NCI-H446 (cell line): ENCODE measurements at places on chromosomes 7 and 10.

- DNase-seq = no peak
Observed at GRCh38 chr10:57786850-57787750, 480.6 kb downstream of the IPMK start.

- DNase-seq = no peak
Observed at GRCh38 chr7:51308265-51308664, 8.3 kb downstream of the COBL start.

DNA sequence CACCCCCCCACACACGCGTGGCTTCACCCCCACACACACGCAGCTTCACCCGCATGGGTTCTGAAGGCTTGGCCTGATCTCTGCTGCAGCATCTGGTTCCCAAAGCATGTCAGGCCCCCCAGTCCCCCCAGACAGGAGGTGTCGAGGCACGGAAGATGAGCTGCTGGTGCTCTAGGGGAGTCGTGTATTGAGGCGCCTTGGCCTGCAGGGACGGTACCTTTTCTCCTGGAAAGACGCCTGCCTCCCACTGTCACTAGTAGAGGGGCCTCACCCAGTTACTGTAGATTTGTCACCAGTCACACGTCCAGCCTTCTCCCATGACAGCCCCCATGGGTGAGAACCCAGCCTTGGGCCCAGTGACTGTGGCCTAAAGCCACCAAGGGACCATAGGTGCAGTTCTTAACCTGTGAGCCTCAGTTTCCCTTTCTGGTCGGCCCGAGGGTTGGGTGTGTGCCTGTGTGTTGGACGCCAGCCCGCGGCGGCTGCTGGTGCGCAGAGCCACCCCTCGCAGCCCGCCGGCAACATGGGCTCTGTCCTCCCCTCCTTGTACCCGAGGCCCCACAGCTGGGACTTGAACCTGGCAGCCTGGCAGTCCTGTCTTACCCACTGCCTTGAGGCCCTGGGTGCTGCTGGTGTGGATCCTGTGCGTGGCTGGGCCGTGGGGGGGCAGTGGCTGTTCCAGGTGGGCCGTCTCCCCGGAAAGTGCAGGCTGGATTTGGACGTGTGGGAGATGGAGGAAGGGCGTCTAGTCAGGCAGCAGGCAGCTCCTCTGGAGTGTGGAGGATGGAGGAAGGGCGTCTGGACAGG lies 81.7 kb downstream of the NKX6-2 start:
- DNase-seq = no peak

DNA sequence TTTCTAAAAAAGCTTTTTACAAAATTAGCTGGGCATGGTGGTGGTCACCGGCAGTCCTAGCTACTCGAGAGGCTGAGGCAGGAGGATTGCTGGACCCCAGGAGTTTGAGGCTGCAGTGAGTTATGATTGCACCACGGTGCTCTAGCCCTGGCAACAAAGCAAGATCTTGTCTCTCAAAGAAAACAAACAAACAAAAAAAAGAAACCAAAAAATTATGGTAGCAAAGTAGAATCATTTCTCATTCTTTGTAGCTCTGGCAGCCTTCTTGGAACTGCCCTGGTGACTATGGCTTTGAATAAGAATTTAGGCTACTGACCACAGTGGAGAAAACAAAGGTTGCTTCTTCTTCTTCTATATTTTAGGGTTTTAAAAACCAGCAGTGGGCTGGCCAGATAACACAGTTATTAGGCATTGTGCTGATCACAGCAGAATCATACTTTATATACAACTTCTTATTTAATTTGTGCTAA lies 41.9 kb upstream of the PRKAR2B start:
- DNase-seq = no peak

DNA sequence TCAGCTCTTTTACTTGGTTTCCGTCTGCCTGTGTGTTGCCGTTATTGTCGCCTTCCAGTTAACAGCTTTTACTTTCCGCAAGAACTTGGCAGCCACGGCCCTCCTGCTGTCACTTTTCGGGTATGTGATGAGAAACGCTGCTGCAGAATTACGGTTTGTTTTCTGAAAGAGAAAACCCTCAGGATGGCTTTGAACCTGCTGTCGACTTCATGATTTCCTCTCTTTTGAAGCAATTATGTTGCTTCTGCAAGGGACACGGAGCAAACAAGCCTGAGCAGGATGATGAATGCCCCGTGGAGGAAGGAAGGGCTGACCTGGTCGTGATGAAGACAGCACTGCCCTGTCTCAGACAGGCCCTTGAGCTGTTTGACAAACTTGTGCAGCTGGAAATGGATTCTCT lies 339.8 kb downstream of the ABCA13 start:
- peak; percentile 39 for DNase-seq

GRCh38 chr10:114239117-114239993 lies at the start of gene VWA2:
VWA2 (plus strand) TSS chr10:114239254; CDS start chr10:114248714, 9,460 bp downstream.
- no peak for DNase-seq

DNA sequence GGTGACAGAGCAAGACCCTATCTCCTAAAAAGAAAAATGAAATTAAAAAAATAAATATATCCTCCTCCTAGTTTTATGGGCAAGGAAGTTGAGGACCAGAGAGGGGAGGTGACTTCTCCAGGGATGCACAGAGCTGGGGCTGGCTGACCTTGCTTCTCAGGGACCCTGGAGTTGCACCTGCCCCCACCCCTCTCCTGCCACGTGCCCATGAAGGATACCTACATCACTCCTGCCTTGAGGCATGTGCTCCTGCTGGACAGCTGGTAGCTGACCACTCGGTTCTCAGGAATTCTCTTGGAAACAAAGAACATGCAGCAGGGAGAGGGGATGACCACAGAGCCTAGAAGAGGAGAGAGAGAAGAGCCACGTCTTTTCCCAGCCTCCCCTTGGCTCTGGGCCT lies 522 bp downstream of the CCL24 start:
- DNase-seq = no peak

DNA sequence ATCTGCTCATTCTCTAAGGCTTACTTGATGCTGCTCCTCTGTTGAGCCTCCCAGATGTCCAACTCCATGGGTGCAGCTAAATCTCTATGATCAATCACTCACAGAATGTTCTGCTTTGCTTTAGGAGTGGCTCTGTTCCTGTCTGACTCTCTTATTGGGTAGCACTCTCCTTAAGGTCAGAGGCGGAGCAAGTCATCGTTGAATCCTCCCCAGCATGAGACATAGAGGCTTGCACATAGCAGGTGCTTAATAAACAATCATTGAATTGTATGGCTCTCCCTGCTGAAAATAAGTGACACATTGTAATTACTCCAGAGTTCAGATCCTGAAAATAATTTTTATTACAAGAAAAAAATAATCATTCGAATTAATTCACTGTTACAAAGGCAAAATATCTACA lies 69.7 kb downstream of the NPS start:
- DNase-seq = no peak

DNA sequence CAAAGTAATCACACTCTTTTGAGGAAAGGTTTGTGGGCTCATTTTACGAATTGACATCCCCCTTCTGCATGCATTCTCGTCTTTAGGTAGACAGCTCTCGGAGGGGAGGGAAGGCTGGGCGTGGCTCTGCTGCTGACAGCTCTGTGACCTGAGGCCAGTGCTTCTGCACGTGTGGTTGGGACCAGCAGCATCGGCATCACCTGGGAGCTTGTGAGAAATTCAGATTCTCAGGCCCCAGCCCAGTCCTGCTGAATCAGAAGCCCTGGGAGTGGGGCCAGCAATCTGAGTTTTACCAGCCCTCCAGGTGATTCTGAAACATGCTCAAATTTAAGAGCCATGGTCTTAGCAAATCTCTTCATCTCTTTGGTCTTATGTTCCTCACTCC lies 89.4 kb downstream of the JCAD start:
- DNase-seq = no peak

DNA sequence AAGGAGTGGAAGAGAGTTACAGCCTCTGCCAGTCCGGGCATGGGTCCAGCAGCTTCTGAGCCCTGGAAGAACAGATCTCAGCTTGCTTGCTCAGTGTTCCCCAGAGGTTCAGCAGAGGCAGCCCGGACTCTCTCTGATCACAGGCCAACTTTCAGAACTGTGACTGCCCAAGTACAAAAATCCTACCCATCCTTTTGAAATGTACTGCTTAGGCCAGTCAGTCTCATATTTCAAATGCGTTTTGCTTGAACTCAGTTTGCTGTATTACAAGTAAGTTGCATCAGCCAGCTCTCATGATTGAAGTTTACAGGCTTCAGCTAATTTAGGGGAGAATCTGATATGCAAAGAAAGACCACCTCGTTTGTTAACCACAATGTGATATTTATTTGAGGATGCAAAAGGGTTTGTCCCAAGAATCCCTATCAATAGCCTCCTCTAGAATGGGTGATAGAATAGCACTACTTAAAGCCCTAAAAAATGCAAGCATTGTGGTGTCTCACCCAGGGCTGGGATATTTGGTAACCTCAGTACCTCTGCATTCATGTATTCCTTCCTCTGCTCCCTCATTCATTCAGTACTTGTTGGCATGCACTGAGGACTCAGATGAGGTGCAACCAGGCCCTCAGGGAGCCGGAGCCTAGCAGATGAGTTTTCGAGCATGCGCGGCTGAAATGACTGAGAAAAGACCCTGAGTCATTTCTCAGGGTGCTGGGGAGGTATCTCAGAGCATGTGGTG lies 7.0 kb downstream of the AIMP2 start:
- peak; percentile 85 for DNase-seq

- no peak for DNase-seq
Observed at GRCh38 chr7:155262031-155262430, 35.6 kb upstream of the INSIG1 start.

DNA sequence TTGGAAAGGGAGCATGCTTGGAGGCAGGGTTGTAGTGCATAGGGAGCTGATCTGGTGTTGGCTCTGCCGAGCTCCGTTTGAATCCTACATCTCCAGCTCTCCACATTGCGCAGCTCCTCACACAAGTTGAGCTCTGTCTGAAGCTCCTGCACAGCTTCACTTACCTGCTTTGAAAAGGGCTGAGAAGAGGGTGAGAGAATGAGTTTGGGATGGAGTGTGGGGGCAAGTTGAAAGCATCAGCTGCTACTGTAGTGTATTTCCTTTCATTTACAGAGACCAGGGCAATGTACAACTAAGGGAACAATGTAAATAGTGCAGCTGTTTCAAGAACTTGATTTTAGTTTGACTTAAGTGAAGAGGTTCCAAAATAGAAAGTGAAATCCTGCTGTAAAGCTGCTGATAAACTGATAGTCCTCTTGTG lies 88.5 kb downstream of the VTI1A start:
- DNase-seq = no peak

GRCh38 chr7:81025360-81025759 lies 106.5 kb upstream of the SEMA3C start:
- DNase-seq = no peak

- no peak for DNase-seq
Observed at GRCh38 chr10:123096452-123096851, 39.3 kb upstream of the HMX3 start.

- DNase-seq = no peak
Observed at GRCh38 chr10:108789336-108789735, 1134.0 kb downstream of the XPNPEP1 start.

- DNase-seq = no peak
Observed at GRCh38 chr10:118521415-118522117, 73.9 kb downstream of the PRLHR start.

DNA sequence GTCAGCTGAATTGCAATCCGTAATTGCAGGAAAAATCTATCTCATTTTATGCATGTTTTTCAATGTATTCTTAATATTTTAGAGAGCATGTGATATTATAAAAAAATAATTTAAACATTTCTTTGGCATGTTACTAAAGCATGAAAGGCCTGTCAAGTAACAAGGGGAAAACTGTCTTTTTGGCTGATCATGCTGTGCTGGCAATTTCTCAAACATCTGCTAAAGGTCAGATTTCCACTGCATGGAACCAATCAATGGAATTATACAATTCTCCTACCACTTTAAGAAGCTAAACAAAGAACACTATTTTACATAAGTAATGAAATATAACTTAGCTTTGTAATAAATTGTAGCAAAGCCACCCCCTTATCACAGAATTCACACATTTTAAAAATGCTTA lies 49.4 kb downstream of the JMJD1C start:
- no peak for DNase-seq

GRCh38 chr7:49080896-49081475 lies 156.6 kb downstream of the CDC14C start:
- no peak for DNase-seq

DNA sequence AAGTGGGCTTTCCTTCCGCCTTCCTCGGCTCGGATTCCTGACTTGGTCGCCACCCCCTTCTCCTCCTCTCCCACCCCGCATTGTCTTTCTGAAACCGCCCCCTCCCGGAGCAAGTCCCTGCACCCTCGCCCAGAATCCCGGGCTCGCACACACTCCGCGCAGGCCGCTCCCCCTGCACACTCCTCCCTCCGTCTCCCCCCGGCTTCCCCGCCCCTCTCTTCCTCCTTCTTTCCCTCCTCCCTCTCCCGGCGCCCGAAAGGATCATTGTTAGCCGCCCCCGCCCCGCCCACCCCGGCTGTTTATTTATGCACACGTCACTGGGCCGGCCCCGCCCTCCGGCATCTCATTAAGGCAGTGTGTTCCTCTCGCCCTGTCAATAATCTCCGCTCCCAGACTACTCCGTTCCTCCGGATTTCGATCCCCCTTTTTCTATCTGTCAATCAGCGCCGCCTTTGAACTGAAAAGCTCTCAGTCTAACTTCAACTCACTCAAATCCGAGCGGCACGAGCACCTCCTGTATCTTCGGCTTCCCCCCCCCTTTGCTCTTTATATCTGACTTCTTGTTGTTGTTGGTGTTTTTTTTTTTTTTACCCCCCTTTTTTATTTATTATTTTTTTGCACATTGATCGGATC lies at the start of gene TCF7L2:
TCF7L2 (plus strand) TSS at position 373 of the 633 bp plus-strand sequence. CDS start 510 bp downstream, outside the sequence.
- DNase-seq = peak; percentile 53

DNA sequence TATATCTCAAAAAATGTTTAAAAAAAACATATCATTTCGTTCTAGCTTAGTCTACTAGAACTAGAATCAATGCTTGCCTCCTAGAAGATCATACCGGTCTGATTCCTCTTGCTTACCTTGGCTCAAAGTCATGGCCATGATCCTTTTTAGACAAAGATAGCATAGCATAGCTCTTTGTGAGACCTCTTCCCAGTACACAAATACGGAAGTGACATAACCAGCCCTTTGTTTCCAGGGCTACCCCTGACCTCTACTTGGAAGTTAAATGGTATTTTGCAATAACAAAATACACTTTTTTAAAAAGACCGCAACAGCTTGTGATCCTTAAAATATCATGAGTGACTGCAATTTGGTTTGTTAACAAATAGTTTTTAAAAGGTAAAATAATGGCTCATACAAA lies 130.7 kb upstream of the NOBOX start:
- DNase-seq = no peak

- DNase-seq = no peak
Observed at GRCh38 chr10:5565205-5565545, 40.4 kb downstream of the CALML3 start.

- no peak for DNase-seq
Observed at GRCh38 chr7:90216080-90216674, 4.6 kb downstream of the STEAP2 start.

DNA sequence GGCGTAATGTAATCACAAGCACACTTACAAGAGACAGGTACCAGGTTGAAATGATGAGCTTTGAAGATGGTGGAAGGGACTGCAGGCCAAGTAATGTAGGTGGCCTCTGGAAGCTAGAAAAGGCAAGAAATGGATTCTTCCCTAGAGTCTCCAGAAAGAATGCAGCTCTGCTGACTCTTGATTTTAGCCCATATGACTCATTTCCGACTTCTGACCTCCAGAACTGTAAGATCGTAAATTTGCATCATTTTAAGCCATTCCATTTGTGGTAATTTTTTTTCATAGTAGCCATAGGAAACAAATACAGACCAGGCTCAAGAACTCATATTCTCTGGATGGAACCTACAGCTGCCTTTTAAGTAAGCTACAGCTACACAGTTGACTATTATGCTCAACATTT lies 315.5 kb downstream of the MAGI2 start:
- no peak for DNase-seq

GRCh38 chr7:6246251-6246917 lies 26.0 kb downstream of the CYTH3 start:
- DNase-seq = no peak

GRCh38 chr7:129468547-129468946 lies 33.8 kb upstream of the SMKR1 start:
- no peak for DNase-seq

- no peak for DNase-seq
Observed at GRCh38 chr7:157502701-157503111, 165.9 kb downstream of the DNAJB6 start.
